ENCODE measurements at places on chromosomes 7 and 10.

GRCh38 chr7:55065079-55065478 lies 46.3 kb downstream of the EGFR start:
- DNase-seq = no peak

DNA sequence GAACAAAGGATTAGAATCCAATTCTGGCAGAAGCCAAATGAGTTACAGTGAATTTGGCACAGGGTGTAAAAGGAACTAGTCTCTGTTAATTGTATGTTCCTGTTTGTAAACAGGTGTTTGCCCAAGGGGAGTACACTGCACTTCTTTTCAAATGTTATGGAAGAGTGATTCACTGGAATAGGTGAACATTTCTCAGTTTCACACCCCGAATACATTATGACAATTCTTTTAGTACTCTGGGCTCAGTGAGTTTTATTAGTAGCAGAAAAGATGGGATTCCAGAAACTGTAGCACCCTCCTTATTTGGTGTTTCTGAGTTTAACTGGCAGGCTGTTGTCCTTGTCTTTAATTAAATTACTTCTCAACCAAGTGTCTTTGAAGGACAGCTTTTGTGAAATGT lies 329.2 kb downstream of the BBS9 start:
- no peak for DNase-seq

DNA sequence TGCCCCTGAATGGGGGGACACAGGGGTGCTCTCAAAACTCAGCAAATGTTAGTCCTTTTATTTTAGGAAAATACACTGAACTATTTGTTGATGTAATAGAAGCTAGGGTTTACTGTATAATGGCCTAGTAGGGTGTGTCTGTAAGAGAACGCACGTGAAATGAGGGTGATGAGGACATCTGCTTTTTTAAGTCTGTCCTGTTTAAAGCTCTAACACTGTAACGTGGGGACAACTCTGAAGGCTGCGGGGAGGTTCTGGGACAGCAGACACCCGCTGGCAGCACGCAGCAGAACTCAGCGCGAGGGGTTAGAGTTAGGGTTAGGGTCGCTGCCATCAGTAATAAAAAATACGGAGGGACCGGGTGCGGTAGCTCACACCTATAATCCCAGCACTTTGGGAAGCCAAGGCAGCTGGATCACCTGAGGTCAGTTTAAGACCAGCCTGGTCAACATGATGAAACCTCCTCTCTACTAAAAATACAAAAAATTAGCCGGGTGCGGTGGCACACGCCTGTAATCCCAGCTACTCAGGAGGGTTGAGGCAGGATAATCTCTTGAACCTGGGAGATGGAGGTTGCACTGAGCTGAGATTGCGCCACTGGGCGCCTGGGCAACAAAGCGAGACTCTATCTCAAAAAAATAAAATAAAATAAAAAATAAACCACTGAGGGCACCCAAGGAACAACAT lies 98.0 kb downstream of the CTBP2 start:
- no peak for DNase-seq

GRCh38 chr10:120979435-120980278 lies 128.5 kb downstream of the WDR11 start:
- no peak for DNase-seq

DNA sequence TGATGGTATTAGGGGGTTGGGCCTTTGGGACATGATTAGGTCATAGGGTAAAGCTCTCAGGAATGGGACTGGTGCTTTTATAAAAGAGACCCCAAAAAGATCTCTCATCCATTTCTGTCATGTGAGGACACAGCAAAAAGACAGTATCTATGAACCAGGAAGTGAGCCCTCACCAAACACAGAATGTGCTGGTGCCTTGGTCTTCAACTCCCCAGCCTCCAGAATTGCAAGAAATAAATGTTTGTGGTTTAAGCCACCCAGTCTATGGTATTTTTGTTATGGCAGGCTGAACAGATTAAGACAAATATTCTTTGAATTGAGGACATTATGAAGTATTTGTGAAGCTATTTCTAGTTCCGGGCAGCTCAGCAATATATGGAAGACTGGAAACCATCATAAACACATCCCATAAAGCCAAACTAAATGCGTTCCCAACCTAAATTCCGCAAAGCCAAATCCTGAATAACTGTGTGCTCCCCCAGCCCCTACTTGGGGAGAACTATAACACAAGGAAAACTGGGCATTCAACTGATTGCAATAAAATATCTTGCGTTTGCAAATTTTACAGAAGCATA lies 153.7 kb downstream of the GALNT17 start:
- DNase-seq = no peak

Measured in activated CD4-positive, alpha-beta T cell treated with anti-CD3 and anti-CD28 coated beads, Interleukin-2, amount 50 U/mL, for 24 hours (primary cell).